ENCODE measurements at places on chromosomes 16 and 17.
A peak's percentile ranks its signal among the peaks of the same experiment; 100 is the strongest.

GRCh38 chr17:66850692-66851091, 15.8 kb downstream of the CACNG5 start:
- H3K27ac ChIP-seq = no peak overlapping the region
- no peaks in the 10 kb centered on the region for H3K36me3 ChIP-seq
- no peaks in the 10 kb centered on the region for H3K4me1 ChIP-seq

DNA sequence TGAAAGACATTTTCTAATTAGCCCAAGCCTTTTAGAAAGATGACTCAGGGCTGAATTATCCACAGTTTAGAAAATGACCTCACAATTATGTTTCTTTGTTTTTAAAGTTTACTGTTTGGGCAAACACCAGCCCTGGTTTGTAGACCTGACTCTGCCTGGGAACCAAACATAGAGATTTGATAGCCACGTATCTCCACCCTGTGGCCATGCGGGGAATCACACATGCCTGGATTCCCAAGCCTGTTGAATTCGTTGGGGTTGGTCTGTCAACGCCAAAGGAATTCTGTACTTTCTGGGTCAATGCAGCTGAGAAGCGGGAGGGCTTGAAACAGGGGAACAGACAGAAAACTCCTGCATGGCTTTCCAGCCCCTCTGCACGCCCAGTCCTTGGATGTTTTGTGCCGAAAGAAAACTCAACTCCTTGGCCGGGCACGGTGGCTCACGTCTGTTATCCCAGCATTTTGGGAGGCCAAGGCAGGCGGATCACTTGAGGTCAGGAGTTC, 26.9 kb downstream of the CD300A start:
- no peaks in the 10 kb centered on the region for H3K36me3 ChIP-seq
- H3K27me3 ChIP-seq = peaks cover 12% of the 10 kb centered on the region
- DNase-seq = peak; percentile 76
- no peak overlapping the region for H3K4me3 ChIP-seq

DNA sequence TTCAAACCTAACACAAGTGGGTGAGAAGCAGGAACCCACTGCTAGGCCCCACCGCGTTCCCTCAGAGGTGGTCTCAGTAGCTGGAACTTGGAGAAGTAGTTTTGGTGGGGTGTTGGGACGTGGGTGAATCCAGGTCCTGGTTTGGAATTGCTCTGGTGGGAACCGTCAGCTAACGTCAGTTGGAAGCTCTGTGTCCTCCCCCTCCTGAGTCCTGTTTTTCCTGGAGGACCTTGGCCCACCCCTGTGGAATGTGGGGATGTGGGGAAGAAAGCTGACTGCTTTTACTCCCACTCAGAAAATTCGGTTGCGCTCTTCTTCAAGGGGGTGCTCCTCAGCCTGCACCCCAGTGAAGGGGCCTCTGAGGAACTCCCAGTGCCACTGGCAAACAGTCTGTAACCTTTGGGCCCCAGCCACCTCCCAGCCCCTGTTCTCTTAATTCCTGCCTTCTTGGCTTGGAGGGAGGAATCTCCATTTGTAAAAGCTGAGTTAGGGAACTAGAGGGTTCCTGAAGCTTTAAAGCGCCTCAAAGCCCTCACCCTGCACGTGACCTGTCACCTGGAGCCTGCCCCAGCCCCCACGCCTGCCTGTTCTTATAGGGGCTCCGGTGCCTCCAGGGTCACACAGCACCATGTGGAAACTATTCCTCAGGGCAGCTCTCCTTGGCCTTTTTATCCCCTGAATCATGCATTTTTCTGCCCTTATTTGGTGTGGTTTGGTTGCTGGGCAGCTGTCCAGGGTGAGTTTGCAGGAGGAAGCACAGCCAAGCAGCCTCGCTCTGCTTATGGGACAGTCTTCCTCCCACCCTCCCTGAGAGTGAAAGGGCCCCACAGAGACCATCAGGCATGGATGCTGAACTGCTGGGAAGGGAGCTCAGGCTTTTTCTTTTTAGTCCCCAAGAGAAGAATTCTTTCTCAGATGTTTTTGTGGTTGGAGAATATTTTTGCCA, 16.2 kb upstream of the NAGLU start:
- peaks cover 7% of the 10 kb centered on the region for H3K4me1 ChIP-seq
- no peak overlapping the region for H3K27ac ChIP-seq
- no peak overlapping the region for H3K4me3 ChIP-seq
- DNase-seq = no peak
- no peaks in the 10 kb centered on the region for H3K36me3 ChIP-seq
- peaks cover 8% of the 10 kb centered on the region for H3K27me3 ChIP-seq

GRCh38 chr17:67557921-67558320, 159.8 kb upstream of the NOL11 start:
- H3K27me3 ChIP-seq = no peaks in the 10 kb centered on the region
- no peak overlapping the region for H3K27ac ChIP-seq
- H3K4me3 ChIP-seq = no peak overlapping the region
- no peak for DNase-seq

GRCh38 chr16:55494994-55495421, 13.9 kb upstream of the LPCAT2 start:
- H3K36me3 ChIP-seq = no peaks in the 10 kb centered on the region
- H3K27me3 ChIP-seq = peaks cover 2% of the 10 kb centered on the region
- no peak overlapping the region for H3K27ac ChIP-seq
- no peak for DNase-seq
- H3K4me3 ChIP-seq = no peak overlapping the region
- H3K4me1 ChIP-seq = peaks cover 14% of the 10 kb centered on the region

DNA sequence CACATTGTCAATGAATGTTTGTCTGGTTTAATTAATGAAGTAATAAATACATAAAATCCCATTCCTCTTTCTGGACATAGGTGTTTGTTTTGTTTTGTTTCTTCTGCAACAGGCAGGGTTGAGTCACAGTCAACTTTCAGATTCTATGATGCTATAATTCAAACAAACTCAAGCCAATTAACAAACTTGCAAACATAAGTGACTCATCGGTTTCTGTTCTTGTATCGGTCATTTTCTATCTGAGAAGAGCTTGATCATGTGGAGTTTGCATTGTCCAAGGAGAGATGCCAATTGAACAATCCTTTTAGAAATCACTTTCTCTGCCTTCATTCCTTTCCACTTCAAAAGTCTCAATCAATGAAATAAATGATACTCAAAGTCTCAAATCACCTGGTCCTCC, 294.2 kb upstream of the C16orf82 start:
- H3K27ac ChIP-seq = no peak overlapping the region
- no peak overlapping the region for H3K4me3 ChIP-seq
- no peaks in the 10 kb centered on the region for H3K4me1 ChIP-seq
- no peaks in the 10 kb centered on the region for H3K36me3 ChIP-seq
- DNase-seq = no peak

- H3K4me3 ChIP-seq = no peak overlapping the region
- H3K27ac ChIP-seq = no peak overlapping the region
- no peaks in the 10 kb centered on the region for H3K36me3 ChIP-seq
- peaks cover 3% of the 10 kb centered on the region for H3K4me1 ChIP-seq
- peaks cover 32% of the 10 kb centered on the region for H3K27me3 ChIP-seq
- DNase-seq = no peak
Observed at GRCh38 chr17:61444831-61445230, 7.4 kb upstream of the TBX4 start.

GRCh38 chr17:66990047-66990446, 25.5 kb downstream of the CACNG4 start:
- DNase-seq = no peak
- no peaks in the 10 kb centered on the region for H3K36me3 ChIP-seq
- H3K4me1 ChIP-seq = peaks cover 4% of the 10 kb centered on the region
- no peak overlapping the region for H3K4me3 ChIP-seq
- H3K27me3 ChIP-seq = peaks cover 27% of the 10 kb centered on the region

GRCh38 chr17:37493249-37494027, 3.7 kb downstream of the DUSP14 start:
- no peak overlapping the region for H3K4me3 ChIP-seq
- H3K27ac ChIP-seq = no peak overlapping the region
- H3K36me3 ChIP-seq = no peaks in the 10 kb centered on the region
- H3K27me3 ChIP-seq = no peaks in the 10 kb centered on the region

DNA sequence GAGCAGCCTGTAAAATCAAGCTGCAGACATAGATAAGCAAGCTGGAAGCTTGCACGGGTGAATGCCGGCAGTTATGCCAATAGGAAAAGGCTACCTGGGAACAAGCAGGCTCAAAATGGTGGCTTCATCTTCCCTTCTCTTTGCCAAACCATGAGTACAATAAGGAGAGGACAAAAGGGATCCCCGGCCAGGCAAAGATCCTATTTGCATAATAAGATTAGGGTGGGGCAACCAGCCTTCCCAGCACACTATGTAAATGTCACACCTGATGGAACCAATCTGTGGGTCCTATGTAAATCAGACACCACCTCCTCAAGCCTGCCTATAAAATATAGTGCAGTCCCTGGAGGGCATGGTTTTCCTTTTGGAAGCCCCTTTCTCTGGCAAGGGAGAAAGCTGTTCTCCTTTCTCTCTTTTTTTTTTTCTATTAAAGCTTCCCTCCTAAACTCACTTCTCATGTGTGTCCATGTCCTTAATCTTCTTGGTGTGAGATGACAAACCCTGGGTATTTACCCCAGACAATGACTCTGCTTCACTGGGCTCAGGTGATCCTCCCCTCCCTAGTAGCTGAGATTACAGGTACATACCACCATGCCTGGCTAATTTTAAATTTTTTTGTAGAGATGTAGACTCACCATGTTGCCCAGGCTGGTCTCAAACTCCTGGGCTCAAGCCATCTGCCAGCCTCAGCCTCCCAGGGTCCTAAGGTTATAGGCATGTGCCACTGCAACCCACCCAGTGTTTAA, 44.2 kb downstream of the PSMD12 start:
- DNase-seq = no peak
- H3K36me3 ChIP-seq = no peaks in the 10 kb centered on the region
- H3K27ac ChIP-seq = no peak overlapping the region
- H3K4me1 ChIP-seq = no peaks in the 10 kb centered on the region

GRCh38 chr16:60636117-60636516, 1400.1 kb downstream of the CDH8 start:
- H3K27ac ChIP-seq = no peak overlapping the region
- DNase-seq = no peak
- no peaks in the 10 kb centered on the region for H3K36me3 ChIP-seq
- H3K27me3 ChIP-seq = no peaks in the 10 kb centered on the region
- no peak overlapping the region for H3K4me3 ChIP-seq

DNA sequence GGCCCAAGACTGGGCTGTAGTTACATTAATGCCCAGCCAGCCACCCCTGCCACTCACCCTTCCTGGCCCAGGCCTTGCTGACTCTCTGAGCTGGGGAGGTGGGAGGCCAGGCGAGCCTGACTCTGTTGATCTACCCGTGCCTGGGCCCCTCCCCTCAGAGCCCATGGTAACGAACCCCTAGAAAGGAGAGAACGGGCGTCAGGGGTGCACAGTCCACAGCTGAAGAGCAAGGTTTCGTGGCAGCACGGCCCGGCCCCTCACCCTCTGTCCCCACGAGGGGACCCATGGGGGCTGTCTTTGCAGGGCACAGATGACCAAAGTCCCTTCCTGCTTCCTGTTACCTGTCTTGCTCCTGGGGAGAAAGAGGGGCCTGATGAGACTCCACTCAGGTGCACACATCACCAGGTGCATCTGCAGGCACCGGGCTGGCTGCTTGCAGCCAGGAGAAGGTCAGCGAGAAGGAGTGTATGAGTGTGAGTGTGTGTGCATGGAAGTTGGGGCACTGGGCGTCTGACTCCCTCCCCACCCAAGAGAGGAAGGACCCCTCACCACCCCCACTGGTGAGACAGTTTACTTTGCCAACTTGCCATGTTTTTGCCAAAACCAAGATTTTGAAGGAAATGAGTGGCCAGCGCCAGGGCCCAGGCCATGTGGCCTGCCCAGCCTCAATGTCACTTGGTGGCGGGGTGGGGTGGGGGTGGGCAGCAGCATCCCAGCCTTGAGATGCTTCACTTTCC, 359.1 kb downstream of the SEC14L1 start:
- H3K27ac ChIP-seq = no peak overlapping the region
- peak overlapping the region; percentile 1 for H3K4me3 ChIP-seq
- H3K27me3 ChIP-seq = no peaks in the 10 kb centered on the region

DNA sequence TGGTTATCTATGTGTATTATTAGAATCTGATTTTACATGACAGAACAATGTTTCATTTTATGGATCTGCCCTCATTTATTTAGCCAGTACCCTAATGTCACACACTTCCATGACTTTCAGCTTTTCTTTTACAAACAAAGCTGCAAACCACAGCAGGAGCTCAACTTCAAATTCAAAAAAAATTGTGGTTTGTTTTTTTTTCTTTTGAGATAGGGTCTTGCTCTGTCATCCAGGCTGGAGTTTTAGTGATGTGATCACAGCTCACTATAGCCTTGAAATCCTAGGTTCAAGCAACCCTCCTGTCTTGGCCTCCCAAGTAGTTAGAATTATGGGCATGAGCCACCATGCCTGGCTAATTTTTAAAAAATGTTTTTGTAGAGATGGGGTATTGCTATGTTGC, 8.2 kb upstream of the MPRIP start:
- no peaks in the 10 kb centered on the region for H3K4me1 ChIP-seq
- no peak overlapping the region for H3K27ac ChIP-seq
- H3K27me3 ChIP-seq = peaks cover 5% of the 10 kb centered on the region
- H3K36me3 ChIP-seq = no peaks in the 10 kb centered on the region
- DNase-seq = no peak
- no peak overlapping the region for H3K4me3 ChIP-seq

- peaks cover 9% of the 10 kb centered on the region for H3K27me3 ChIP-seq
- peaks cover 62% of the 10 kb centered on the region for H3K4me1 ChIP-seq
- H3K36me3 ChIP-seq = peaks cover 12% of the 10 kb centered on the region
- no peak for DNase-seq
- peak overlapping the region; percentile 90 for H3K27ac ChIP-seq
- peak overlapping the region; percentile 88 for H3K4me3 ChIP-seq
Observed at GRCh38 chr16:67246756-67247191, 507 bp downstream of the FHOD1 start.

DNA sequence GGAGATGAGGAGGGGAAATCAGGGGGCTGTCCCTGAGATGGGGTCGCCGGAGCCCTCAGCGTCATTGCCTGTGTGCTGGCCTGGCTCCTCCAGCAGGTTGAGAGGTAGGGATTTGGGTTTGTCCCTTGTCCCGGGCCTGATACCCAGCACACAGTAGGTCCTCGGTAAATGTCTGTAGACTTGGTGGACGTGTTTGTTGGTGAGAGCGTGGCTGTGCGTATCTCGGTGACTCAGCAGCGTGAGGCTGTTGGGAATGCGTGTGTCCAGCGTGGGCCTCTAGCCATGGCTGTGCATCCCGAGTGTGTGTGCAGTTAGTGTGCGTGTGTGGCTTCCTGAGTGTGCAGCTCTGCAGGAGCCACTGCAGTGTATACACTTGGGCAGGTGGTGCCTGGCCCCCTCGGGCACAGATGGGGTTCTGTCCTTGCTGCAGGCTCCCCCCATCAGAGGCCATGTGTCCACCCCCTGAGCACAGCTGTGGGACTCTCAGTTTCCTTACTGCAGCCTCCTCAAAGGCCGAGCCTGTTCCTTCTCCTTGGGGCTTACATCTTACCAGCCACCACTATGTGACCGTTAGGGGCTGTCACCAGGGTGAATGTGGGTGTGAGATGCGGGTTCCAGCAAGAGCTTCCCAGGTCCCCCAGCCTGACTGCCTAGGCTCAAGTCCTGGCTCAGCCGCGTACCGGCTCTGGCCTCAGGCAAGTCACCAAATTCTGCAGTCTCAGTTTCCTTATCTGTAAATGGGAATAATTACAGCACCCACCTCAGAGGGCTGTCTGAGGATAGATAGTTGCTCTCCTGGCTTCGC, 5.7 kb downstream of the NECAB2 start:
- no peaks in the 10 kb centered on the region for H3K36me3 ChIP-seq
- DNase-seq = no peak
- no peaks in the 10 kb centered on the region for H3K4me1 ChIP-seq
- H3K4me3 ChIP-seq = no peak overlapping the region
- H3K27ac ChIP-seq = no peak overlapping the region

Data from activated CD8-positive, alpha-beta T cell treated with anti-CD3 and anti-CD28 coated beads, Interleukin-2, amount 10 ng/mL, durations not matched to agents 7 days and 5 days (primary cell).